ENCODE measurements at places on chromosomes 13 and 19.

DNA sequence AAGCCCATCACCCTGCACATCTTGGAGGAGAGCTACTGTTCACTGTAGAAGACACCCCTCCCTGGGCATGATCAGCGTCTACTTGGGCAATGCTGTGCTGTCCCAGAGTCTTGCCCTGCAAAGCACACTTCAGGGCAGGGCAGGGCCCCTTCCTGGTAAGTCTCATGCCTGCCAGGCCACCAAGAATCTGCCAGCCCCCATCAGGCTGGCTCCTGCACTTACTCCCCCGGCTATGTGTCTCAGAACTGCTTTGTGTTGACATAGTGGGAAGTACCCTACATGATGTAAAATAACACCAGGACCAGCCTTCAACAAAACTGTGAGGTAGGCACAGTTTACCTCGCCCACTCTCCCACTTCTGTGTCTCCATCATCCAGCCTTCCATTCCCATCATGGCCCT is 27.8 kb upstream of the ATP12A start:
- DNase-seq = no peak

DNA sequence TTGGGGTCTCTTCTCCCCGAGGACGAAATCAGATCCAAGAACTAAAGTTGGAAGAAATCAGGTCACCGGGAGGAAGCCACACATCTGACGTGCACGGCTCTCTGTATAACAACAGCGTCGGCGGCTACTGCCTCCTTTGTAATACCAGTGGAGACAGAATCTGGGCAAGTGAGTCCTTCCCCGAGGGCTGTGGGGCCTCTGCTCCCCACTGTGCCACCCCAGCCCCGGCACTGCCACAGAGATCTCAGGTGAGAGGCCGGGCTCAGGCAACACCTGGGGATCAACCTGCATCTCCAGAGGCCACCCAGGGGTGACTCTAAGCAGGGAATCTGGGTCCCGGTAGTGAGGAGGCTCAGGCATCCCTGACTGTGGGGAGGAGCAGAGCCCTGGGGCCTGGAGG is 33.7 kb upstream of the C13orf46 start:
- DNase-seq = no peak

DNA sequence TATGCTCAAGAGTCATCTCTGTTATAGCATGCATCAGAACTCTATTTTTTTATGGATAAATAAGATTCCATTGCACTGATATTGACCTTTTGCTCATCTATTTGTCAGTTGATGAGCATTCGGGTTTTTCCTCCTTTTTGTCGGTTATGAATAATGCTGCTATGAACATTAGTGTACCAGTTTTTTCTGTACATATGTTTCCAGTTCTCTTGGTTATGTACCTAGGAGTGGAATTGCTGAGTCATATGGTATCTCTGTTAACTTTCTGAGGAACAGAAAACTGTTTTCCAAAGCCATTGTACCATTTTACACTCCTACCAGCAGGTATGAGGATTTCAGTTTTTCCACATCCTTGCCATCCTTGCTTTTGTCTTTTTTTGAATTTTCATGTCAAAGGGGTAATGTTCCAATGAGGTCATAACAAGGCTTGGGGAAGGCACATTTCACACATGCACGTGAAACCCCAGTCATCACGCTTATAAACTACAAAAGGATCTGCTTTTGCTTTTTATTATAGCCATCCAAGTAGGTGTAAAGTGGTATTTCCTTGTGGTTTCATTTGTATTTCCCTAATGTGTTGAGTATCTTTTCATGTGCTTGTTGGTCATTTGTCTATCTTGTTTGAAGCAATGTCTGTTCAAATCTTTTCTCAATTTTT is 14.6 kb downstream of the KBTBD7 start:
- DNase-seq = no peak

DNA sequence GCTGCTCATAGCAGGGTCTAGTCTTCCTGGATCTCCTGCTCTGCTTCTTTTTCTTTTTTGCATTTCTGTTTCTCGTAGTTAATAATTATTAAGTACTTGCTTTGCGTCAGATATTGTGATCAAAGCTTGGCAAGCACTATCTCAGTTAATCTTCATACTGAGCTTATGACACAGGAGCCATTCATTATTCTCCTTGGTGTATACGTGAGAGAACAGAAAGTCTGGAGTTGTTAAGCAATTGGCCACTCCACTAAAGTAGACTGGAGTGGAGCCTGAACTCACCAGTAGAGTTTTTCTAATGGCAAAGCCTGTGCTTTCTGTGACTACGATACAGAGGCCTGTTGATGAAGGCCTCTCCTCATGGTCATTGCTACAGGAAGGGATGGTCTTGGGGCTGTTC is 285.9 kb downstream of the RFC3 start:
- DNase-seq = no peak

DNA sequence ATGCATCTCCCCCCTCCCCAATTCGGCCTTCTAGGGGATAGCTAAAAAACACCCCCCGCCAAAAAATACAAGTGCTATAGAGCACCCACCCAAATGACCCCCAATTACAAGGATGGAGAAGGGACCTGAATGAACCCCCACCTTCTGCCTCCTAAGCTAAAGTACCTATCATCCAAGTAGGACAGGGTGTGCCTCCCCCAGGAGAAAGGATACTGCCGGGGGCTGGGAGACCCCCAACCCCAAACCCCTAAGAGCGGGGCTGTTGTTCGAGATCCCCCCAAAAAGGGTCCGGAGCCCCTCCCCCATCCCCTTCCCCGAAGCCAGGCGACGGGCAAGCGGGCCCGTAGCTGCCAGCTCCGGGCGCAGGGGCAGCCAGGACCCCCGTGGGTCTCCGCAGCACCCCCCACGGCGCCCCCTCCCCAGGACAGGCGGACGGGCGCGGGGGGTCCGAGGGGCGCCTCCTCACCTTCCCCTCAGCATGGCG is 1.9 kb downstream of the ZC3H4 start:
- no peak for DNase-seq

GRCh38 chr13:23644527-23645138 is 74.4 kb downstream of the TNFRSF19 start:
- no peak for DNase-seq

- no peak for DNase-seq
Observed at GRCh38 chr13:41465898-41466320, 8.6 kb downstream of the RGCC start.

GRCh38 chr13:112996671-112997091 is 27.7 kb downstream of the MCF2L start:
- DNase-seq = no peak

DNA sequence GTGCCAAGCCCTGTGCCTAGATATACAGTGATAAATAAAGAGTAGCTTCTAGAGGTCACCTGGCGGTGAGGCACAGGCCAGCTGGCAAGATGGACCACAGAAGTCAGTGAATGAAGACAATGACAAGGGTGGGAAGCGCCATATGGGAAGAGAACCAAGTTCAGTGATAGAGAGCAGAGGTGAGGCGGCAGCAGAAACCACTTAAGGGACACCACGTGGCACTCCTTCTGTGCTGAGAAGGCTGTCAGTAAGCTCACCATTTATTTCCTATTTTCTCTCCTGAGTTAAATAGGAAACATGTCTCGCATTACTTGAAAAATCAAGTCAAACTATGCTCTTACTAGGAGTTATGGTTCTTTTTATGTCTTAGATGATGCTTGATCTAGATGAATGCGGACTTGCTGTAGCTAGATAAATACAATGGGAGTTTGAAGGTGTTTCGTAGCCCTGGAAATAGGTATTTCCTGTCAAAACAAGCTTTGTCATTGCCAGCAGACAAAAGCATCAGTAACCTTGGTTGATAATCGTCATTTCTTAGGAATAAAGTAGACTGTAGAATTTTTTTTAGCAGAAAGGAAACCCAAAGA is 17.8 kb downstream of the ALOX5AP start:
- no peak for DNase-seq
